Endothelial cell (in vitro differentiated cells): ENCODE measurements at places on chromosomes 5 and 9.

DNA sequence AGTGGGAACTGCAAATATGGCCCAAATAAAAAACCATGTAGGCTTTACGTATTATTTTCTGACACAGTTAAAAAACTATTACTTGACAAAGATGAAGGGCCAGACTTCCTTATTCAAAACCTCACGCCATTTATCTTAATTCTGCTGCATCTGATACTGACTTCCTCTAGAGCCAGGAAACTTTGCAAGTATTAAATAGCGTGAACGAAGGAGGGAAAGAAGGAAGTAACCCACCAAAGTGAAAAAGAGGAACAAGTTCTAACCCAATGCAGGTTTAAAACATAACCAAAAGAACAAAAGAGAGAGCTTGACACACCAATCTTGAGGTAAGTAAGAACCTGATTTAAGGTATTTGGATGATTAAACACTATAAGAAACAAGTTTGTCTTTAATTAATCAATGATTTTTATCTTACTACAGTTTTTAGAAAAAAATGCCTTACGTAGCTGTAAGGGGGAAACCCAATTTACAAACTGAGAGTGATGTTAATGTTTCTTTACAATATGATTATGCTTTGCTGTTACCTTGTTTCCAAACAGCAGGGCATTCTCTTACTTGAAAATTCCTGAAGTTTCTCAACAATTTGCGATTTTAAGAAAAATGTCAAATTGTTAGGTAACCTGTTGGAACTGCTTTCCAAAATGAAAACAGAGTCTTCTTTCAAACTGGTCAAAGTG is at the start of gene GAPT:
TSS of gene GAPT (plus strand) at position 220 of the 677 bp plus-strand sequence. CDS start 3,102 bp downstream, outside the sequence.
- DNase-seq: no peak

DNA sequence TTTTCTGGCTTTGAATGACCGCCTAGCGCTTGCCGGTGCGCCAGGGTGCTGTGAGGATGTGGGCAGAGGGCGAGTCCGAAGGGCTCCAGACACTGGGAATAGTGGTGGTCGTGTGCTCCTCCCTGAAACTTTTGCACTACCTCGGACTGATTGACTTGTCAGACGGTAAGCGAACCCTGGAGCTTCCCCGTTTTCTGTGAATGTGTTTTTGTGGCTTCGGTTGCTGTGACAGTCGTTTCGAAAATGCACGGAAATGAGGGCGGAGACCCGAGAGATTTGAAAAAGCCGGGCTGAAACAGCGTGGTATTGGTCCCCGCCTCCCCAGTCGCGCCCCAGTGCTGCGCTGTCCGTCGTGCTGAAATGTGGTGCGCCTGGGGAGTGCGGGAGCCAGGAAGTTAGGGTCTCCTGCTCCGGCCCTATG is 102.5 kb upstream of the GABRP start:
- DNase-seq: peak; percentile 82

DNA sequence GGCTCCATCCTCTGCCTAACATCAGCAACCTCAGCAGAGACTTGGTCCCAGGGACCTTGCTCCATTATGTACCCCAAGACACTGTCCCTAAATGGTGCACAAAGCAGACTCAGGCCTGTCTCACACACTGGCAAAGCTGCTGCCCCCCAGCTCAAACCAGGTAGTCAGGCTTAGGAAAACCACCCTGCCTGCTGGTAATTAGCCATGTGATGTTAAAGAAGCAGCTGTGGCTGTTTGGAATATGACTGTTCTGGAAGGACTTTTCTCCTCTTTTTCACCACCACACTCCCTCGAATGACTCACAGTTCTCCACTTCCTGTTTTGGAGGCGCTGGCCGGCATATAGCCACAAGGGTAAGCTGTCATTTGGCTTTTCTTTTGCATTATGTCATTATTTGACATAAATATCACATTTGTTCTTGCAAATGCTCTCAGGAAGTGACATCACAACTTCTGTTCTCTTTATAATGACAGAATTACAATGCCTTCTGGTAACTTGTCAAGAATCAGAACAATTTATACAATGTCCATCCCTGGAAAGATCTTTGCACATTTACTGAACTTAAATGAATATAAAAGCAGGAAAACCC is 113.9 kb downstream of the SUSD1 start:
- no peak for DNase-seq

- no peak for DNase-seq
These were observed 31.6 kb upstream of the F2RL1 start for GRCh38 chr5:76787237-76787636.

GRCh38 chr5:167968837-167969236 is 322.6 kb upstream of the WWC1 start:
- DNase-seq: no peak

DNA sequence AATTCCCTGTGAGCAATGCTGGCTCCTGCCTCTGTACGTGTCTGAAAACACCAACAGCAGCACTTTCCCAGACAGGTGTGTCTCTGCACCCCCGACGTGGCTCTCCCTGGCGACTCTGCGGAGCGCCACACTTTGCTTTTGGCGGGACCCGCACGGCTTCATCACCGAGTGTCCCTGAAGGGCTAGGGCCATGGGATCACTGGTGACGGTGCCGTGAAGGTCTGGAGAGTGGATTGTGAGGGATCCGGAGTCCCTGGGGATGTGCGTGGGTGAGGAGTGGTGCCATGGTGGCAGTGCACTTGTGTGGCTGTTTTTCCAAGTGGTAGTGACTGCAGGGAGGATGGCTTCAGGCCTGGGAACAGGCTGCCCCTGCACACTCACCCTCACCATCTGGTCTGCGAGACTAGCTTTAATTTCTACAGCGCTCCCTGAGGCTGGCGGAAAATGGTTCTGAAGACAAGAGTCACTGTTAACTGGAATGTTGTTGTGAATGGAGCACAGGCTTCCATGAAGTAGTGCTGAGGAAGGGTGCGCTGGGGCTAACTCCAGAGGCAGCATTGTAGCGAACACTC is 3.2 kb downstream of the NKD2 start:
- no peak for DNase-seq

DNA sequence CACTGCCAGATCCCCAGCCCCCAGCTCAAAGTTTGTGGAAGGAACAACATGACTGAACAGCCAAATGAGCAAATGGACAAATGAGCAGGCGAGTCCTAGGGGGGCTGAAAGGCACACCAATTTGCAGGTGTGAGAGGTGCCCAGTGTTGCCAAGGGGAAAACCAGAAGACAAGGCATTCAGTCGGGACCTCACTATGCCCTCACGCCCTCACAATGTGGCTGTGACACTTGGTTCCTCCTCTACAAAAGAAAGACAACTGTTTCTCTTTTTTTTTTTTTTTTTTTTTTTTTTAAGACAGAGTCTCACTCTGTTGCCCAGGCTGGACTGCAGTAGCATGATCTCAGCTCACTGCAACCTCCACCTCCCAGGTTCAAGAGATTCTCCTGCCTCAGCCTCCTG is 28.0 kb downstream of the TNIP1 start:
- no peak for DNase-seq

- no peak for DNase-seq
These were observed 72.7 kb upstream of the RANBP3L start for GRCh38 chr5:36374266-36374862.

GRCh38 chr5:142634216-142635011 is 51.5 kb downstream of the FGF1 start:
- DNase-seq: no peak

DNA sequence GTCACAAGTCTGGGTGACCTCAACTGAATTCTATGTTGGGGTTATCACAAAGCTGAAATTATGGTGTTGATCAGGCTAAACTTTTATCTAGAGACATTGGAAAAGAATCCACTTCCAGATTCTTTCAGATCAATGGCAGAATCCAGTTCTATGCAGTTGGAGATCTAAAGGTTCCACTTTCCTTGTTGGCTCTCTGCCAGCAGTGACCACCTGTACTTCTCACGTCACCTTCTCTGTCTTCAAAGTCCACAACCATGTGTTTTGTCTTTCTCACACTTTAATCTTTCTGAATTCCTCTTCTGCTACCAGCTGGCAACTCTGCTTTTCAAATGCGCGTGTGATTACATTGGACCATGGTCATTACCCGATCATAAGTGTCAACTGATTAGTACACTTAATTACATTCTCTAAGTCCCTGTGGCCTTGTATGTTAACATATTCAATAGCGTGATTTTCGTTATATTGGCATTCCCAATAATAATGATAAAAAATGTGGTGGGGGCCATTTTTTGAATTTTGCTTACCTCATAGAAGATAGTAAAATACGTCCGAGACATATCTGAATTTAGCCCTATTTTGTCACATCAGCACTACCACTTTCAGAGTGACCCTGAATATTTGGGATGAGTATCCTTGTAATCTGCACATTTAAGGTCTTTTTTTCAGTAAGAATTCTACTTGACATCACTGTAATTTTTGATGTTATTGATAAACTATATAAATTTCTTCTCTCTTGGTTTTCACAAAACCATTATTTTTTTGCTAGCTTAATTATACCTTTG is 73.7 kb upstream of the PRDM9 start:
- no peak for DNase-seq

- peak; percentile 20 for DNase-seq
These were observed 31.4 kb upstream of the MSX2 start for GRCh38 chr5:174692982-174693422.
